ENCODE measurements at places on chromosomes 2 and 18.

- no peak for DNase-seq
Observed at GRCh38 chr2:19009510-19009909, 348.9 kb downstream of the OSR1 start.

DNA sequence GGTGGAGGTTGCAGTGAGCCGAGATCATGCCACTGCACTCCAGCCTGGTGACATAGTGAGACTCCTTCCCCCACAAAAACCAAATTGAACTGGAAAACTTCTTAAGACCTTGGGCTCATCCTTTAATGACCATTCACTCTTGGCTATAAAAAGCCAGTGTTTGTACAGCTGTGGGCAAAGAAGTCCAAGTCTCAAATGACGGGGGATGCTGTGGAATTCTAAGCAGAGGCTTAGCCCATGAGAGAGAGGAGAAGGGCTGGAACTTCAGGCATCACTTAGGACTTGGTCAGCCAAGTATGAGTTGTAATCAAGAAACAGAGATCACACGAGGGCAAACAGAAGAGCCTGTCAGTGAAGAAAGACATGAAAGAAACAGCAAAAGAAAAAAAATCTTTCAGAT lies 79.3 kb upstream of the POU3F3 start:
- no peak for DNase-seq

DNA sequence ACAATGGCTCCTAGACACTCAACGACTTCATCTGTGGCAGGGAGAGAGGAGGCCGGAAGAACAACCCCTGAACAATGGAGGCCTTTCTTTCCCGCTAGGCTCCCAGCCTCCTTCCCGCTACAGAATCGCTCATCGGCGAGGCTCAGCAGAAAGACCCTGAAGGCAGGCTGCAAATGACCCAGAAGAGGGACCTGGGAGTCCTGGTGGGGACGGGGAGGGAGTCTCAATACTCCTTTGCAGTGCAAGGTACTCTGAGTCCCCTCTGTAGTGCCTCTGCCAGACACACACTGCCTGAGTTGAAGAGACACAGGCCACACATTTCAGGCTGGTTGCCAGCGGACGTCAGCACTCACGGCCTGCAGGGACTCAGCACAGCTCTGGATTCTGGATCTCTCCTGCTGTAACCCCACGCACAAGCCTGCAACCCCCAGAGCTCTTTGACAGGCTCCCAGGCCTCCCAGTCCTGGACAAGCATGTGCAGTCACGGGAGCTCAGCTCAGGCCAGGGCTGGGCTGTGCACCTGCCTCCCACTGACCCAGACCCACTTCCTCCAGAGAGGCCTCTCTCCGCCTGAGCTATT lies 6.1 kb downstream of the GPR17 start:
- no peak for DNase-seq

DNA sequence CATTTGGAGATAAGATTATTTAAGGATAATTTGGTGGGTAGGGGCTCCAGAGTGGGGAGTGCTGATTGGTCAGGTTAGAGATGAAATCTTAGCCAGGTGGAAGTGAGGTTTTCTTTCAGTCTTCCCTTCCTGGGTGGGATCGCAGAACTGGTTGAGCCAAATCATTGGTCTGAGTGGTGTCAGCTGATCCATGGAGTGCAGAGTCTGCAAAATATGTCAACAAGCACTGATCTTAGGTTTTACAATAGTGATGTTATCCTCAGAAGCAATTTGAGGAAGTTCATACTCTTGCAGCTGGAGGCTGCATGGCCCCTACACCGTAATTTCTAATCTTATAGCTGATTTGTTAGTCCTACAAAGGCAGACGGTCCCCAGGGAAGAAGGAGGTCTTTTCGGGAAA lies 1483.4 kb upstream of the ZEB2 start:
- DNase-seq = no peak

DNA sequence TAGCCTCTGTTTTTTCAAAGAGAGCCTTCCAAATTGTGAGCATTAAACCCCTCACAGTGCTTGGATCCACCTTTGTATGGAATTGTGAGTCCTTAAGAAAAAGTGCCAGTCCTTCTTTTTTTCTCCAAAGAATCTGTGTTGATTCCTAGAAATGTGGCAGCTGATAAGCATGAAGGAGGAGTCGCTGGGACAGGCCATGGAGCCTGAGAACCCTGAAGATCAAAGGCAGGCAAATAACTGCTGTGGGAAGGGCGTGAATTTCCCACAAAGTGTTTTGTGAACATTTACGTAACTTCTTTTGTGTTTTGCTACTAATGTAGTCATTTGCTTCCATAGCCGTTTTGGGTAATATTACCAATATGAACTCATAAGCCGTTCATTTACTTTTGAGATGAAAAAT lies 27.7 kb upstream of the CHMP1B start:
- no peak for DNase-seq

Measured in GDM1 (cell line).